ENCODE measurements at places on chromosomes 13 and 19. TPM values are rescaled to one million over a fixed set of nuclear protein-coding genes. Genes with fewer than 3 reads are reported as not detected.

The GRIN2D gene
- total RNA-seq, result 0.45 TPM

The CYP4F8 gene
- total RNA-seq, result 0.84 TPM

The ENOX1 gene
- 13.5 TPM for total RNA-seq

The CDK8 gene
- 28.6 TPM for total RNA-seq

The ZNF146 gene
- total RNA-seq, result 116 TPM

The PODNL1 gene
- 1.1 TPM for total RNA-seq

- ATAC-seq, result no peak
Measured at GRCh38 chr19:12567951-12568350, 16.7 kb upstream of the ZNF564 start.

- ATAC-seq, result no peak
Measured at GRCh38 chr13:74389056-74389455, 254.9 kb upstream of the KLF12 start.

DNA sequence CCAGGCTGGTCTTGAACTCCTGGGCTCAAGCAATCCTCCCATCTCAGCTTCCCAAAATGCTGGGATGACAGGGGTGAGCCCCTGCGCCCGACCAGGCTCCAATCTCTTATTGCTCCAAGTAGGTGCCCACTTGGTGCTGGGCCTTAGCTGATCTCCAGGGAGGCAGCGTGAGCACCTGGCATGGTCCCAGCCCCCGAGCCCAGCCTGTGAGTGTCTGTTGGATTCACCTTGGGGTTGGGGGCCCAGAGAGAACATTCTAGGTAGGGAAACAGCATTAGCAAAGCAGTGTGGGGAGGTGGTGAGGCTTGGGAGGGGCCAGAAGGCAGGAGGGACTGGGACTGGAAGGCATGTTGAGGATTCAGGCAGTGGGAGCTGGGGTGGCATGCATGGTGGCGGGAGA lies 45.5 kb downstream of the DNM2 start:
- ATAC-seq, result no peak

- no peak for ATAC-seq
Measured at GRCh38 chr19:46993622-46994021, 26.0 kb upstream of the NPAS1 start.

- no peak for ATAC-seq
Measured at GRCh38 chr13:26186995-26187394, 35.1 kb downstream of the RNF6 start.

DNA sequence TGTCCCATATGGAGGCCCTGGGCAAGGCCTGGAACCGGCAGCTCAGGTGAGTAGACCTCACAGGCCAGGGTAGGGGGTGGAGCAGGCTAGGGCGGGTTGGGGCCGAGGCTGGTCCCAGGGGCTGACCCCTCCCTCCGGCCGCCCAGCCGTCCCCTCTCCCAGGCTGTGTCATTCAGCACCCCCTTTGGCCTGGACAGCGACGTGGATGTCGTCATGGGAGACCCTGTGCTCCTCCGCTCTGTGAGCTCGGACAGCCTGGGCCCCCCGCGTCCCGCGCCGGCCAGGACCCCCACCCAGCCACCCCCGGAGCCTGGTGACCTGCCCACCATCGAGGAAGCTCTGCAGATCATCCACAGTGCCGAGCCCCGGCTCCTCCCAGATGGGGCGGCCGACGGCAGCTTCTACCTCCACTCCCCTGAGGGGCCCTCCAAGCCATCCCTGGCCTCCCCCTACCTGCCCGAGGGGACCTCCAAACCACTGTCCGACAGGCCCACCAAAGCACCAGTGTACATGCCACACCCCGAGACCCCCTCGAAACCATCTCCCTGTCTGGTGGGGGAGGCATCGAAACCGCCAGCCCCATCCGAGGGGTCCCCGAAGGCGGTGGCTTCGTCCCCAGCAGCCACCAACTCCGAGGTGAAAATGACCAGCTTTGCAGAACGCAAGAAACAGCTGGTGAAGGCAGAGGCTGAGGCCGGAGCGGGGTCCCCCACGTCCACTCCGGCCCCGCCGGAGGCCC lies 16.0 kb downstream of the CAMSAP3 start:
- peak; percentile 13 for ATAC-seq

- ATAC-seq, result no peak
Measured at GRCh38 chr13:97289514-97290298, 67.6 kb downstream of the MBNL2 start.

DNA sequence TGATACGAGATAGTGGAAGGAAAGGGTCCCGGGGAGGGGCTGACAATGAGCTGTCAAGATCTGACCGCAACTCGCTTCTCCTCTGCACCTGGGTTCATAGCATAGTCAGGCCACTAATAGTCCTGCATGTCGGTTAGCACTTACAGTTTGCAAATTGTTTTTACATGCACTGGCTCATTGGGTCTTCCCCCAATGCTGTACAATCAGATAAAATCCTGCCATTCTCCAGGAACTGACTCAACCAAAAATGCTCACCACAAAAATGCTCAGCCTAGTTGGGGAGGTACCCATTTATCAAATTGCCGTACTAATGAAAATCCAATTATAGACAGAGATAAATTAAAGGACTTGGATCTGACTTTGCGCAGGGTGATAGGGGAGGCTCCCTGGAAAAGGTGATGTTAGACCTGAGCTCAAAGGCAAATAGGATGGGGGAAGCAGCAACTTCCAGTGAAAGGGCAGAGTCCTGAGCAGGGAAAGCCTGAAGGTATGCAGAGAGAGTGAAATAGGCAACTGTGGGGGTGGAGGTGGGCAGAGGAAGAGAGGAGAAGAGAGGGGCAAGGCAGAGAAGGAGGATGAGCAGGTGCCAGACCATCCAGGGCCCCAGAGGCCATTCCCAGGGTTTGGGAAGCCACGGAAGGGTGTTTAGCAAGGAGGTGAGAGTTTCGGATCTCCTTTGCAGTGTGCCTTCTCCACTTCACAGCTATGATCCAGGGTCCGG lies 326.1 kb upstream of the TSHZ3 start:
- no peak for ATAC-seq

DNA sequence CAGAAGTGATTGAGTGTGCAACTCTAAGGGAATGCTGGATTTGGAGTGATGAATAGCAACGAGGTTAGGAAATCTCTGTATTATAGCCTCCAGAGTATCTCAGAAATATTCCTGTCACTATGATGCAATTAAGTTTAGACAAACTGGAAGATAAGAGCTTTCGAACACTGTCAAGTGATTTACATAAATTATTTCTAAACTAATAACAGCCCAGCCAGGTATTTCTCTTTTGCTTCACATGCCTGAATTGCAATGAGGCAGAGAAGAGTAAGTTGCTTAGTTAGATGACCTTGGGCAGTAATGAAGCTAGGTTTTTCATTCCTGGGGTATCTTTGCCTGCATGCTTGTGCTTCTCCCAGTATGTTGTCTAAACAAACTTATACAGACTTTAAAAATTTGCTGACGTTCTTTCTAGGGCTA lies 134.5 kb downstream of the LMO7 start:
- ATAC-seq, result peak; percentile 38

GRCh38 chr13:86684402-86684801 lies 885.2 kb upstream of the SLITRK6 start:
- no peak for ATAC-seq

GRCh38 chr13:110421061-110421460 lies 114.0 kb downstream of the COL4A2 start:
- no peak for ATAC-seq
